ENCODE measurements at places on chromosomes 6 and 20. TPM values are rescaled to one million over a fixed set of nuclear protein-coding genes. Genes with fewer than 3 reads are reported as not detected.

NKX2-4 gene
- not detected for total RNA-seq

MCCD1 gene
- total RNA-seq = not detected

IL17A gene
- not detected for total RNA-seq

FAM83C gene
- total RNA-seq = not detected

TNXB gene
- total RNA-seq = 24.9 TPM

TBC1D22B gene
- 8.2 TPM for total RNA-seq

Measured in body of pancreas (tissue), 4 donors.